ENCODE measurements at places on chromosomes 2 and 18. TPM values are rescaled to one million over a fixed set of nuclear protein-coding genes. Genes with fewer than 3 reads are reported as not detected.
A peak's percentile ranks its signal among the peaks of the same experiment; 100 is the strongest.

The KIAA2012 gene
- not detected for total RNA-seq

The RGPD3 gene
- not detected for total RNA-seq

The MOCOS gene
- total RNA-seq: not detected

The MARCHF4 gene
- total RNA-seq: not detected

The AQP12B gene
- total RNA-seq: not detected

The SPP2 gene
- not detected for total RNA-seq

The EVX2 gene
- not detected for total RNA-seq

The CAPN14 gene
- 1.1 TPM for total RNA-seq

The THAP4 gene
- 36.4 TPM for total RNA-seq

The FBXO48 gene
- total RNA-seq: 1.1 TPM

The HMSD gene
- 31.7 TPM for total RNA-seq

The LHCGR gene
- not detected for total RNA-seq

GRCh38 chr2:30234180-30234971, 3.0 kb downstream of the LBH start:
- DNase-seq: peak; percentile 70

DNA sequence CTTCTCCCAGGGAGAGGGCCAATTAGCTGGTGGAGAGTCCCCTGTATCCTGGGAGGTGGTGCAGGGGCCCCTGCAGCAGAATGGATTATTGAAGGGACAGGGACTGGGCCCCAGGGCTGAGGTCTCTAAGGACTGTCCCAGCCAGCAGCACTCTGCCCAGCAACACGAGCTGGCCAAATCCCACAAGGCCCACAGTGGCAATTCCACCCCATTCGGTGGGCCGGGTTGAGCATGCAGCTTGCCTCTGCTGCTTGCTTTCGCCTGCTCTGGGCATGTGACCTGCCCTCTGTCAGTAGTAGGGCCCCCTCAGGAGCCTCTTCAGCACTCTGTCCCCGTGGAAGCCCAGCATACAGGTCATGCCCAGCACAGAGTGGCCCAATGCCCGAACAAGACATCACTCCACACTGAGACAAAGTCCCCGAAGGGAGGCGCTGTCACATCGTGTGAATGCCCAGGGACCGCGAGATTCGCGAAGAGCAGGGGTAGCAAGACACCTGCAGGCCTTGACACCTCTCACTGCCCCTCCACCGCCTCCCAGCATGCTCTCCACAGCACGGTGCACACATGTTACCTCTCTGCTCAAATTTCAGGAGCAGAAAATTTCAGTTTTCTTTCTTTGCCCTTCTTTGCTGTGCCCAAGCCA, 65.4 kb downstream of the CRACDL start:
- no peak for DNase-seq

- DNase-seq: no peak
Observed at GRCh38 chr2:179344970-179345369, 80.3 kb upstream of the SESTD1 start.

- no peak for DNase-seq
Observed at GRCh38 chr18:3875961-3876360, 426.0 kb downstream of the TGIF1 start.

- peak; percentile 38 for DNase-seq
Observed at GRCh38 chr2:112582314-112582746, 2.1 kb upstream of the CHCHD5 start.

GRCh38 chr2:64550042-64550441, 25.9 kb downstream of the AFTPH start:
- no peak for DNase-seq

- no peak for DNase-seq
Observed at GRCh38 chr2:163405298-163405697, 330.5 kb downstream of the FIGN start.

DNA sequence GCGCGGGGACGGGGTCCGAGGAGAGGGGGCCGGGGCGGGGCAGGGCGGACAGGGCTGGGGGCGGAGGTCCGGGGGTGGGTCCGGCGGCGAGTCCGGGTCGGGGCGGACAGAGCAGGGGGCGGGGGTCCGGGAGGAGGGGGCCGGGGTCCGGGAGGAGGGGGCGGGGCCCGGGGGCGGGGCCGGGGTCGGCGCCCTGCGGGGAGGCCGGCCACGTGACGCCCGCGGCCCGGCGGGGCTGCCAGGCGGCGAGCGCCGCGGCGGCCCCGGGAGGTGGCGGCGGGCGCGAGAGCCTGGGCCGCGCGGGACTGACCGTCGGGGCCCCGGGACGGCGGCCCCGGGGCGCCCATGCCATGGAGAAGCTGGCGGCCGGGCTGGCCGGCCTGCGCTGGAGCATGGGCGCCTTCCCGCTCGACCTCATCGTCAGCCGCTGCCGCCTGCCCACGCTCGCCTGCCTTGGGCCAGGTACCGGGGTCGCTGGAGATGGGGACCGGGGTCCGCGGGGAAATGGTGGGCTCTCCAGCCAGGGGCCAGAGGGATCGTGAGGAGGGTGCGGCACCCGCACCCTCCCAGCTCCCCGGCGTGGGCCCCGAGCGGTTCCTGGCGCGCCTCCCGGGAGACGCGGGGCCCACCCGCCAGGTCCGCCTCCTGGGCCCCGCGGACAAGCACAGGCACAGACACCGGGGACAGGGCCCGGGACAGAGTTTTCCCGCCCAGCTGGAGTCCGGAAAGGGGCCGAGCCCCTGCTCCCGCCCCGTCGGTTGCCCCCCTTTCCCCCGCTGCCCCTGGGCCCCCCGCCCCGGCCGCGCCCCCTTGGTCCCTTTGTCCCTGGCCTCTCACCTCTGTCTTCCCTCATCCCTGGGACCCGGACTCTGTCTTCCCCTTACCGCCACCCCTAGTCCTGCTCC, at the start of gene GAREM2:
GAREM2 (plus strand) TSS at position 218 of the 905 bp plus-strand sequence; CDS start at position 351, 133 bp downstream.
- no peak for DNase-seq

- DNase-seq: no peak
Observed at GRCh38 chr2:221649051-221649775, 77.1 kb upstream of the EPHA4 start.

DNA sequence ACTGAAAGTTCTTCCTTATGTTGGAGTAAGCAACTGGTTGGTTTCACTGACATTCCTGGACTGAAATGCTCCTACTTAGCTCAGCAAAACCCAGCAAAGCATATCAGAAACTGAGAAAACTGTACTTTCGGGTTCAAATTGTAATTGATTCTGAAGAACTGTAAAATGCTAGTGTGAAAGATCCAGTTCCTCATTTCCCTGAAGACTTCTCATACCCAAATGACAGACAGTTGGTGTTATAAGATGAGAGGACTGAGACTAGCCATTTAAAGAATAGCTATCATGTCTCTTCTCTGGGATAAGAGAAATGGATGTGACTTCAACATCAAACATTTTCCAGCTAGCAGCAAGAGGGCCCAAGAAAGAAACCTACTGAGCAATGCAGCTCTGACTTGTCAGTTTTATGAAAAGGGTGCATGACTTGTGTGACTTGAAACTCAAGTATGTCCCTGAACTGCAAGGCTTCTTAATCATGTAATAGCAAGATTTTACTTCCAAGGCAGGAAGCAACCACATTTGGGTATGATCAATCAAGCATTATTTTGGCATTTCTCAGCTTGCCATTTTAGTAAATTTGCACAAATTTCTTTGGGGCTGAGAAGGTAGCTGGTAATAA, 420.3 kb upstream of the MMADHC start:
- DNase-seq: no peak

- DNase-seq: no peak
Observed at GRCh38 chr18:53887447-53887846, 337.0 kb downstream of the MBD2 start.

DNA sequence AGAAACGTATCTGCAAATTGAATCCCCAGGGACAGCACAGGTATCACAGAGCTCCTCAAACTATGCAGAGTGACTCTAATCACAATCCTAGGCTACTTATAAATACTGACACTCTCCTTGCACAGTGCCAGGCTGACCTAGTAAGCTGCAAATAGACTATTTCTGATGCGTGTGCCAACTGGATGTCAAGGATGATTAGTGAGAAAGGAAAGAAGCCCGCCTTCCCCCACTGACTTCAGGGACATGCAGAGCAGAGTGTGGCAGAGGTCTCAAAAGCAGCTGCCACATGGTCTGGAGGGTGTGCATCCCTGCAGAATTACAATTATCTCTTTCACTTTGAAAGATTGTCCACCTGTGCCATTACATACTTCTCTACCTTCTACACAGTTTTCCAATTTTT, 235.6 kb downstream of the CPS1 start:
- no peak for DNase-seq

DNA sequence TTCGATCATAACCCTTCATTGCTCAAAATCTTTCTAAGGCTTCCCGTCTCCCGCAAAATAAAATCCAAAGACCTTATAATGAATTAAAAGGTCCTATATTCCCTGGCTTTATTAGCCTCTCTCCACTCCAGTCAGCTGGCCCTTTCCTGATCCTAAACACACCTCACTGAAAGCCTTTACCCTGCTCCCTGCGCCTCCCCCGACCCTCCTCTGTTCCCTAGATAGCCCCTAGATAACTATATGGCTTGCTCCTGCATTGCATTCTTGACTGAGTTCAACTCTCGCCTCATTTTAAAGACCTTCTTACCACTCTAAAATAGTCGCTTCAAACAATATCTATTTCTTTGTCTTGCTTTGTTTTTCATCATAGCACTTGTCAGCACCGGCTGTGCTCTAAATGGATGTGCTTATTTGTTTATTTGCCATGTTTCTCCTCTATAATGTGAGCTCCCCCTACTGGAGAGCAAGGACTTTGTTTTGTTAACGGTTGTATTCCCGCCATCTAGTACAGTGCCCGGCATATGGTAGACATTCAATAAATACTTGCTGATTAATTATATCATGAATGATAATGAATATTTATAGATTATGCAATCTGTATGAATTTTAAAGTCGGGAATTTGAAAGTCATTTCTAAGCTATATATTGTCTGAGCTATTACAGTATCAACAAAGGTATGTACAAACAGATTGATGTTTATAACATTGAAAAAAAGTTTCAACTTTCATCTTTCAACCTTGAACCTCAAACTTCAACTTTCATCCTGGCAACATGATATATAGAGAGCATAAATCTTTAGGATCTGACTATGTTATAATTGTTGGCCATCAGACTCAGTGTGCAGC, 32.4 kb upstream of the VIT start:
- DNase-seq: peak; percentile 22

- no peak for DNase-seq
Observed at GRCh38 chr18:48669180-48669675, 130.4 kb downstream of the CTIF start.

- no peak for DNase-seq
Observed at GRCh38 chr2:168315331-168316072, 68.1 kb upstream of the STK39 start.

GRCh38 chr2:238285653-238286082, 2.7 kb downstream of the PER2 start:
- DNase-seq: no peak

DNA sequence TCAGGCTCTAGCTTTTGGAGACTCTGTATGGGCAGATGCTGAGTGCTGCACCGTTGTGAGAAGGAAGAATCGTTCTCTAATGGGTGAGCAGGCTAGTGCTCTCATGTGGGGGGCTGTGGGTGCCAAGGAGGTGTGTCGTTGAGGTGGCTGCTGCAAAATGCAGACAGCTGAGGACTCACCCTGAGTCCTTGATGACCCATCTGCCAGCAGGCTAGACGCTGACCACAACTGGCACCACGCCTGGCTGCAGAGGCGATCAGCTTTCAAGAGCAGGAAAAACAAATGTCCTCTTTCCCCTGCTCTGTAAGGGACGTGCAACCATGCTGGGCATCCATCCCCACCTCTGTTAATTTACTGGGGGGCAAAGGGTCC, 48.2 kb downstream of the HAUS1 start:
- no peak for DNase-seq

GRCh38 chr2:126858436-126858835, 40.3 kb upstream of the TEX51 start:
- no peak for DNase-seq

DNA sequence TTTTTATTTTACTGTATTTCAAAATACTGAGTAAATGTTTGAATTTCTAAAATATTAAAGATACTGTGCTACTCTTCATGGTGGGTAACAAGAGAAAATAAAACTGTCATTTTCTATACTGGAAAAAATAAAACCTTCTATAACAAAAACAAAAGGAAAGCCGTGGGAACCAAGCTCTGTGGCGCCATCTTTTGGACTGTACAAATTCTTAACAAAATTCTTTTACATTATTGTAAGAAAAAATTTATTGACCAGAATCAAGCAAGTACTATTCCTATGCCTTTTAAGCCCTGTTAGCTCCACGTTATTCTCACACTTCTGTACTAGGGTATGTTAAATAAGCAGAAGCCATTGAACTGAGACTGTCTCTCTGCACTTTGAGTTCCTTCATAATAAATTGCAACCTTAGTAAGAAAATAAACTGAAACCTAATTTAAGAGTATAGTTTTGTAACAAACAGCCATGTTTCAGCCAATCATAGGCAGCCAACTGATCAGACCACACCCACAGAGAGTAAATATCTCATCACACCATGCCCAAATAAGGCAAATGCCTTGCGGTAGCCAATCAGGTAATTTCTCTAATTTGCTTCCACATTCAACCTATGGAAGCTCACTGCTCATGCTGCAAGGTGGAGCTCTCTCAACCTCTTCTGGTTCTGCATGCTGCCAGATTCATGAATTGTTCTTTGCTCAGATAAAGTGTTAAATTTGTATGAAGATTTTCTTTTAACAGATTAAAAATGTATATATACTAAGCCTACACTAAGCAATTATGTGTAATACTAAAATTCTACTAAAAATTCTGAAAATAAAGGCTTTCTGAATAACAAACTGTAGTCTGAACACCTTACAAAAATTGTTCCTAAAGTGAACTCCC, 42.2 kb downstream of the HIBCH start:
- DNase-seq: peak; percentile 51

- DNase-seq: no peak
Observed at GRCh38 chr2:69766014-69766413, 24.1 kb downstream of the ANXA4 start.

DNA sequence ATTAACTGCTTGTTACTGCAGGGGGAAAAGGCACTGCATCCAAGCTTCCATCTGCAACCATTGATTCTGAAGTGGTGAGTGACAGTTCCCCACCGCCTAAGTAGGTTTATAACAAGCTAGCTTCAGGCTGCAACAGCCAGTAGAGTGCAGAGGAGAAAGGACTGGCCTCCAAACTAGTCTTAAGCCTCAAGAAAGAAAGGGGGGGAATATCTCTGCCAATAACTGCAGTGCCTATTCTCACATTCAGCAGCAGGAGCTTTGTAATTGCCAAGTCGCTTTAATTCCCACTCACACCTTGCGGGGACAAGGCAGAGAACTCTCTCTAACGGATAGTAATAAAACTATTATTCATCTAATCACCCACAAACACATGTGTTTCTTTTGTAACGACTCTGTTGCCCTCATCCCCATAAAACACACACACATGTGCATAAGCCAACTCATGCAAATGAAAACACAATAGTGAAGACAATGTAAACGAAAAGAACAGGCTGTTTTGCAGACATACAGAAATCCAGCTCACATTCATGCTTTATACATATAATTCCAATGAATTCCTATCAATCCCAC, 1963.3 kb upstream of the PIK3C3 start:
- no peak for DNase-seq

DNA sequence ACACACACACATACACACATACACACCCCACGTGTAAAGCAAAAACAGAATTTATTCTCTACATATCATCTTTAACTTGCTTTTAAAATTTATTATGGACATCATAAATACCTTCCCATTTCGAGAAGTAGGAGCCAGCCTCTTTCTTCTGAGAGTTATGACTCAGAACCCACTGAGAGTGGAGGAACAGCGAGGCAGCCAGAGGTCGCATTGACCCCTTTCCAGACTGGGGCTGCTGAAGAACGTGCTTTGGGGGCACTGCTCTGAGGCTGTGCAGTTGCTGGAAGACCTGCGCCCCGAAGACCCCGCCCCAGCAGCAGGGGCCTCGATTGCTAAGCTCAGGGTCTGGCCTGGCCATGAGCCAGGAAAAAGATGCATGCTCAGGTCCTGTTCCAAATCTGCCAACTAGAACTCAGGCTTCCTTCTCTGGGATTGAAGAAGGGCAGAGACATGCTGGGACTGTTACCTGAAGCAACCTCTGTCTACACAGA, 133.8 kb upstream of the TWIST2 start:
- DNase-seq: no peak

Measured in activated naive CD4-positive, alpha-beta T cell treated with anti-CD3 and anti-CD28 coated beads for 36 hours (primary cell).